Kidney (tissue), 22 donors: ENCODE measurements at places on chromosomes 1 and 21.

GRCh38 chr1:65418522-65419185 is 1.8 kb upstream of the LEPR start:
- DNase-seq: no peak

DNA sequence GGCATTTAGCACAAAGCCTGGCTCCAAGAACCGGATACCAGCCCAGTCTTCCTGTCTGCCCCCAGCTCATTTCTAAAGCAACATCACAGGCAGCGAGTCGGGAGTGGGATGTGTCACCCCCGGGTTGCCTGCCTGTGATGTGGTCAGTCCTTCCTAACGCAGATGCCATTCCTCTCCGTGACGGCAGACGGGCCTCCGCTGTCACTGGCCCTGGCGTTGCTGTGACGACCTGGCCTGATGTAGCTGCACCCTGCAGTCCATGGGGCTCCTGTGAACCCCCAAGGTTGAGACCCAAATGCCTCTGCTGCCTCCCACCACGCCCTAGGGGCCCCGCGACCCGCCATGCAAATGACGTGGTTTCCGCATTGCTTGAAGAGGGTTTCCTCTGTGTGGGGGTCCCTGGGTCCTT is 12.3 kb downstream of the TNFRSF1B start:
- DNase-seq: no peak

- DNase-seq: peak; percentile 63
Measured at GRCh38 chr1:33319949-33320618, 814 bp downstream of the A3GALT2 start.

DNA sequence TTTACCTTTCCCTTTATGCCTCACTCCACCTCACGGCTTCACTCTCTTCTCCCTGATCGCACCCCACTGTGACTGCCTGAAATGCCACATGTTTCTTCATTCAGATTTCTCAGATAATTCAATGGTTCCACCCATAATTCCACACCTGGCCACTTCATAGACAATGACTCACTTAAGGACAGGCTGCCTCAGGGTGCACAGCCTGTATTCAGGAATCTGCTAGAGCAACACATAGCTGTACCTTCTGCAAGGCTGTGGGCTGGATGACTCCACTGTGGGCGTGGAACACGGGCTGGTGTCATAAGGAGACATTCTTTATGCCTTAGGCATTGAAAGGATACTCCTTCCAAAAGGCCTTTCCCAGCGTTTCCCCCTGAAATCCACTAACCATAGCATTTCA is 36.1 kb downstream of the L1TD1 start:
- no peak for DNase-seq

- no peak for DNase-seq
Measured at GRCh38 chr1:107525145-107525544, 384.3 kb downstream of the NTNG1 start.

DNA sequence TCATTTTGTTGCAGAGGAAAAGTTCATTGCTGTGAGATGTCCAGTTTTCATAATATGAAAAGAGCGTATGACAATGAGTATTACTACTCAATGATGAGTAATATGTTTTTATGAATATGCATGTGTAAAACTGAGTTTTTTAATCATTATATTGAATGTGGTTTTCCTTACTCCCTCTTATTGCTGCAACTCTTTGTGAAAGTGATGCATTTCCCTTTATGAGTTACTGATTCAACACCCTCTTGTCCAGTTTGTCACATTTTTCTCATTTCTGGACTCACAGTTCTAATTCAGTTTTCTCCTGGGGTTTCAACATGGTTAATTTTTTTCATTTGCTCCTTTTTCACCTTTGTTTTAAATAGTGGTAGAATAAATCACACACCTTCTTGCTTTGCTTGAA is 35.2 kb upstream of the KCNJ15 start:
- no peak for DNase-seq

DNA sequence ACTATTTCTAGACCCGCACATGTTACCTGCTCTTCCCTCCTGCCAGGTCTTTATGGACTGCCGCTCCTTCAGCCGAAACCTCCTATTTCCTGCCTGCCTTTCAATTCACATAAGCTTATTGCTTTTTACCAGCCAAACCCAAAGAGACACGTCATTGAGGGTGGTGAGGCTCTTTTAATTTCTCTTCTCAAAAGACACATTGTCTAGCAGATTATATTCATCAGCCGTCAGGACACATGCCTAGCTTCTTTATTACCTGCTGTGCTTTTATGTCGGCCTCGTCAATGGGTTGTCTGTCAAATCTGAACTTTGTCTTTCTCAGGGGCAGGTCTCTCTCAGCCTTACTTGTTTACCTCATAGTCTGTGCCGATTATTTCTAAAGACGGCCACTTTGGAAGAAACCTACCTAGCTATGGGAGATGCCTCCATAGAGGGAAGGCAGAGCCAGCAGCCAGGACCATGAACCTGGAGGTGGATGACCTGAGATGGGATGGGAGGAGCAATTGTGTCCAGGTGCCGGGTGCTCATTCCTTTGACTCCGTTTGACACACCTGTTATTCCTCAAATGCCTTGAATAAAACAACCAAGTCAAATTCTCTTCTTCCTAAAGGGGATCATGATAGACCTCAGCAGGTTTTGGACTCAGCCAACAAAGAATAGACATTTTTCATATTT is 42.0 kb downstream of the ZBTB18 start:
- DNase-seq: no peak

DNA sequence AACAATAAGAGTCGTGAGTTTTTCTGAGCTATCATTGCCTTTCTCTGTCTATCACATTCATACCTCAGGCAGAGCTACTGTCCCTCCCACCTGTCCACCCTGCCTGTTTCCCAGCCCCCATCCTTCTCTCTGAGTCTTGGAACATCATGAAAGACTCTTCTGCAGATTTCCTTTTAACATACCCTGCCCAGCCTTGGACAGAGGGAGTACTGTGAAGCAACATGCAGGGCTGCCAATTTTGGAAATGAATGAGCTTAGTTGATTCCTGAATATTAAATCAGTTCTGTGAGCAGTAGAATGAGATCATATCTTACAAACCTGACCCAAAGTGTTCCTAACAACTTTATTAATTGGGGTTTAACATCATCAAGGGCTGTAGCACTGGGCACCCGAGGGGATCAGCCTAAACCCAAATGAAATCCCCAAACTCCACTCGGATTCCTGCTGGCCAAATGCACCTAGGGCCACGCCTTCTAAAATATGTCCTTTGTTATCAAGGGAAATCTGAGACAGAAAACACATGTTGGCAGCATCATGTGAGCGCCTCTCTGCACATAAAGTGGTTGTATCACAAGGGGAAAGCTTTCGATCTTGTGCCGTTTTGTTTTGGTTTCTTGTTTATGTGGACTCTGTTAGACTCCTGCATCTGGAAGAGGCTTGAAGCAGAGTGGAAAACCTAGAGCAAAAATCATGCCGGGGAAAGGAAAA is 357.6 kb downstream of the KIF26B start:
- peak; percentile 45 for DNase-seq

- no peak for DNase-seq
Measured at GRCh38 chr1:83996621-83997020, 2.3 kb downstream of the TTLL7 start.

GRCh38 chr1:40479156-40479555 is 2.1 kb downstream of the ZFP69 start:
- DNase-seq: no peak

GRCh38 chr1:91124290-91124985 is 102.6 kb upstream of the ZNF644 start:
- no peak for DNase-seq

DNA sequence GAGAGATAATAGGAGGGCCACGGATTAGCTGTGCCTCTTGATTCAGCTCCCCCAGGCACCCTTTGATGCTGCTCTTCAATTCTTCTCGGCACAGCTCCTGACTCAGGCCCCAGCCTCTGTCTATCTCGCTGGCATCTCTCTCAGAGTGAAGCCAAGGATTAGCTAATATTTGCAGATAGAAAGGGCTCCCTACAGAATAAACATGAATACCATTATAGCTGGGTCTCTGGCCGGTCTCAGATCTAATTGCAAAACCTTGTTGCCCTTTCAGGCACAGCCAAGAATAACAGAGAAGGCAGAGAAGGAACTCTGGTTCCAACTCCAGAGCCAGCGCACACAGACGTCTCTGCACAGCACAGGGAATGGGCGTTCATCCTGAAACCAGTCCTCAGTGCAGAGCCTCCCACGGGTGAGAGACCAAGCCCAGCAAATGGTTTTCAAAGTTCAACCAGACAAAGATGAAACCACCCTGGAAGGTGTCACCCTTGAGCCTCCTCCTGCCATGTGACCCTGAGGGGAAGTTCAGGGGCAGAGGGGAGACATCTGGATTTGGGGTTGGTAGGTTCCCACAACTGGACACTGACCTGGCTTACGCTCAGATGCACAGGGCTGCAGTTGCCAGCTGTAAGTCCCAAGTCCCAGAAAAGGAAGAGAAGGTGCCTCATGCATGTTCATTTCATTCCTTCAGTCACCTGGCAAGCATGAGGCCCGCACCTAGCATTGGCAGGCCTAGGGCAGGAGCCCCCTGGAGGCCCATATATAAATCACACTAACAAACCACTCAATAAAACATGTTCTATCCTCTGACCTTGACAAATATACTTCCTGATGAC is 394.0 kb downstream of the NPHP4 start:
- DNase-seq: no peak

- no peak for DNase-seq
Measured at GRCh38 chr1:117347907-117348306, 19.3 kb upstream of the MAN1A2 start.

- DNase-seq: no peak
Measured at GRCh38 chr21:37667380-37667779, 248.9 kb downstream of the KCNJ6 start.

DNA sequence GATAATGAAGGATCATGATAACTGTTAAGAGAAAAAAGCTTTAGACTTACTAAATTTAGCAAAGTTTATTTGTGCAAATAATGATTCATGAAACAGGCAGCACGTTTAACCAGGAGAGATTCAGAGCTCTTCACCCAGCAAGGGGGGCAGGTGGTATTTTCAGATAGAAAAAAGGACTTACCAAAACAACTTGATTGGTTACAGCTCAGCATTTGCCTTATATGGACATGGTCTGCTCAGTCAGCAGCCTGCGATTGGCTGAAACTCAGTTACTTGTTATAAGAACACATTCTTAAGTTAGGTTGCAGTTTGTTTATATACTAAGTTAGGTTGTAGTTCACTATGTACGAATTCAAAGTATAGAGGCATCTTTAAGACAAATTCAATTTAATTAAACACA is 165.6 kb downstream of the DUSP10 start:
- DNase-seq: no peak

GRCh38 chr1:208538587-208538986 is 294.4 kb upstream of the PLXNA2 start:
- DNase-seq: no peak

DNA sequence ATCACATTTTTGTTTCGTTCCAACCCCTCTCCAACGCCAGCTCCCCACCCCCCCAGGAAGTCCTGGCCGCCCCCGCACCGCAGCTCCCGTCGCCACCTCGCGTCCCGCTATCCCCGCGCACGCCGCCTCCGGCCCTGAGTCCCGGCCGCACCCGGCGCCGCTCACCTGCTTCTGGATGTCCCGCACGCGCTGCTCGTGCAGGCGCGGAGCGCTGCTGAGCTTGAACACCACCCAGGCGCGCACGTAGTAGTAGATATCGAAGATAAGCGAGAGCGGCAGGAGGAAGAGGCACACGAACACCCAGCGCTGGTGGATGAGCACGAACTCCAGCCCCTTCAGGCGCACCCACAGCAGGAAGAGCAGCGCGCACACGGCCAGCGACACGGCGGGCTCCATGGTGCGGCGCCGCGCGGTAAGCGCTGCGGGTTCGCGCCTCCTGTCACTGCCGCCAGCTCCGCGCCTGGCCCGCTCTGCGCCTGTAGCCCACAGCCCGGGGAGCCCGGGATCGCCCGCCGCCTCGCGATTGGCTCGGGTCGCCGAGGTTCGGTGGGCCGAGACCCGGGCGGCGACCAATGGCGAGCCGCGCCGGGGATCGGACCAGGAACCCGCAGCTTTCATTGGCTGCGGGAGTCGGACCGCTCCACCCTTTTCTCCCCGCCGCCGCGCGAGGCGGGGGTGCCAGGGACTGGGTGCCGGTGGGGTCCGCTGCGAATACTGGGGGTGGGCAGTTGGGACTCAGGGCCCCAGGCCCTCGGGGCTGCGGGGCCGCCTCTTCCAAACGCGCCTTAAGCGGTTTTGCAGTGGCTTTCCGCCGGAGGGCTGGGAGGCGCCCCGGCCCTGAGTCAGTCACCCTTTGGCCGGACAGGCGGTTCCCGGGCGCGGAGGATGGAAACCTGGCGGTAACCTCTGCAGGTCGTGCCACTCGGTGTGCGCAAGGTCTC is at the start of gene DHCR24:
TSS of gene DHCR24 (minus strand) at position 472 of the 941 bp plus-strand sequence. CDS start at position 396, 76 bp downstream.
- DNase-seq: peak; percentile 83

- no peak for DNase-seq
Measured at GRCh38 chr1:79603843-79604242, 597.3 kb upstream of the ADGRL4 start.

DNA sequence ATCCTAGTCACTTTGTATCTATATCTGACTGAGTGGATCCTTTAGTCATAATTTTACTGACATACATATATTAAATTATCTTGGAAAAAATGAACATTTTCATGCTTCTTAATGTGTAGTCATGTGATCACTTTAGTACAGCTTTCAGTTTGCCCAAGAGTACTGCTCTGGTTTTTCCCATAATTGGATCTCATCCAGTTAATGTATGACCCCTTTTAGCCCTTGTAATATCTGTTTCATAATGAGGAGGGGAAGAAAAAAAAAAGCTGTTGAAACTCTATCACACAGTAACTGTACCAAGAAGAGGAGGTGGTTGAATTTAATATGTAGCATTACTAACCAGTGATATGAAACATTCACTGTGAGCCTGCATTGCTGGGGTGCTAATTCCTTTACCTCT is 328.7 kb downstream of the PTPRC start:
- no peak for DNase-seq

- DNase-seq: no peak
Measured at GRCh38 chr1:183986941-183987340, 50.6 kb downstream of the COLGALT2 start.

- DNase-seq: no peak
Measured at GRCh38 chr21:40689217-40689616, 157.7 kb downstream of the DSCAM start.
